ENCODE measurements at places on chromosomes 12 and 14.

GRCh38 chr14:81396113-81396512 is 4.0 kb downstream of the STON2 start:
- no peak for DNase-seq

DNA sequence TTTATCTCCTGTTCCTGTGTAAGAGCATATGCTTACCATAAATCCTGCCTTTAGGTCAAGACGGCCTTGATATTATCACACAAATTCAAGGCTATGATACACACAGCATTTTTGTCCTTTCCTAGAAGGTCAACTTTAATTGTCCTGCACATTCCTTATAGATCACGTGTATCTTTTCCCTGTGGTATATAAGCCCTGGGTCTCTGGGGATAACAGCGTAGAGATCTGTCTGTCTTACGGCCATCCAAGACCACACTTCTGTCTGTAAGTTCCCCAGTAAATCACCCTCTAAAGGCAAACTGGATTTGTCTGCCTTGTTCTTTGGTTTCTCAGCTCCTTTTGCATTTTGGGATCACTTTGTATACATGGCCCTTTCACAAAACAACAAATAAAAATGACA is 69.5 kb upstream of the TCL1B start:
- DNase-seq, result no peak

DNA sequence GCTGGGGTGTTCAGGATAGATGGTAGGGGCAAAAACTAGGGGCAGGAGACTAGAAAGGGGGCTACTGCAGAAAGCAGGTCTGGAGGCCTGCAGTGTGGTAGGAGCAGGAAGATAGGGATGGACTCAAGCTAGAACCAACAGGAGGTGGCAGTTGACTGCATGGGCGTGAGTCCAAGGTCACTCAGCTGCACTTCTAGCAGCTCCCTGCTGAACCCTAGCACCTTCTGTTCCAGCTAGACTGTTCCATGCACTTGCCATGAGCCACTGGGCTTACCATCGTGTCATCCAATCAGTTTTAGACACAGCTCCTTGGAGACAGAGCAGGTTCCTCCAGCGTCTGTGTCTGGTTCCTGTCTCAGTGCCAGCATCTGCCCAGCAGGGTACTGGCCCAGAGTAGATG is 11.3 kb upstream of the KRT8 start:
- no peak for DNase-seq

- no peak for DNase-seq
Measured at GRCh38 chr12:70389678-70390077, 23.6 kb downstream of the KCNMB4 start.

DNA sequence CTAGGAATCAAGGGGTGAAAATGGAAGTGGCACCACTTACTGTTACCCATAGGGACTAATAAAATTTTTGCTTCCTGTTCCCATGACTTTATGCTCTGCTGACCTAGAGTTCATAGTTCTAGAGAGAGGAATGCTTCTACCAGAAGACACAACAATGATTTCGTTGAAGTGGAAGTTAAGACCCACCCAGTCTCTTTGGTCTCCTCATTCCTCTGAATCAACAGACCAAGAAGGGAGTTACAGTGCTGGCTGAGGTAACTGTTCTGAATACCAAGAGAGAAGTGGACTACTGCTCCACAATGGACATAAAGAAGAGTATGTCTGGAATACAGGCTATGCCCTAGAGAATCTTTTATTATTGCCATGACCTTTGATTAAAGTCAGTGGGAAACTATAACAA is 23.5 kb upstream of the DYRK2 start:
- DNase-seq, result no peak

DNA sequence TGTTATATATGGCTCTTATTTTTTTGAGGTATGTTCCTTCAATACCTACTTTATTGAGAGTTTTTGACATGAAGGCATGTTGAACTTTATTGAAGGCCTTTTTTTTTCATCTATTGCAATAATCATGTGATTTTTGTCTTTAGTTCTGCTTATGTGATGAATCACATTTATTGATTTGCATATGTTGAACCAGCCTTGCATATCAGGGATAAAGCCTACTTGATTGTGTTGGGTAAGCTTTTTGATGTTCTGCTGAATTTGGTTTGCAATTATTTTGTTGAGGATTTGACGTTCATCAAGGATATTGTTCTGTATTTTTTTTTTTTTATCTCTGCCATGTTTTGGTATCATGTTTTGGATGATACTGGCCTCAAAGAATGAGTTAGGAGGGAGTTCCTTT is 15.2 kb upstream of the ART4 start:
- no peak for DNase-seq

GRCh38 chr14:96445844-96446710 is 54.1 kb downstream of the AK7 start:
- DNase-seq, result no peak

- no peak for DNase-seq
Measured at GRCh38 chr12:15033641-15034040, 60.8 kb downstream of the PDE6H start.

- DNase-seq, result no peak
Measured at GRCh38 chr12:69094606-69095216, 144.7 kb upstream of the CPSF6 start.

- DNase-seq, result no peak
Measured at GRCh38 chr12:16072678-16073077, 161.5 kb downstream of the DERA start.

- DNase-seq, result no peak
Measured at GRCh38 chr12:65881965-65882413, 57.7 kb downstream of the HMGA2 start.

DNA sequence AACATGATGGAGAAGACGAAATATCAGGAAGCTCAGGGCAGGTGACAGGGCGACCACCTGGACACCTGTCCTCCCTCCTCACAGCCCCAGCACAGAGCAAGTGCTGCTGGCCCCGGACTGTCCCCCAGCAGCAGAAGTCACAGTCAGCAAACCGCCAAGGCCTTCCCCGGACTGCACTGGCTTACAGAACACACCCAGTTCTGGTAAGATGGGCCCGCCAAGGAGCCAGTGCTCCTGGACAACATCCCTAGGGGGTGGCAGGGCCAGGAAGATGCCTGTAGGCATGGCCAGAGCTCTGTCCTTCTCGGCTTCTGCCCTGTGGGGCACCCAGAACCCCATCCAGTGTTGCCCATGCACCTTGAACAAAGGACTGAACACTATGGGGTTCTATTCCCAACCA is 77.9 kb downstream of the BCL11B start:
- DNase-seq, result no peak

DNA sequence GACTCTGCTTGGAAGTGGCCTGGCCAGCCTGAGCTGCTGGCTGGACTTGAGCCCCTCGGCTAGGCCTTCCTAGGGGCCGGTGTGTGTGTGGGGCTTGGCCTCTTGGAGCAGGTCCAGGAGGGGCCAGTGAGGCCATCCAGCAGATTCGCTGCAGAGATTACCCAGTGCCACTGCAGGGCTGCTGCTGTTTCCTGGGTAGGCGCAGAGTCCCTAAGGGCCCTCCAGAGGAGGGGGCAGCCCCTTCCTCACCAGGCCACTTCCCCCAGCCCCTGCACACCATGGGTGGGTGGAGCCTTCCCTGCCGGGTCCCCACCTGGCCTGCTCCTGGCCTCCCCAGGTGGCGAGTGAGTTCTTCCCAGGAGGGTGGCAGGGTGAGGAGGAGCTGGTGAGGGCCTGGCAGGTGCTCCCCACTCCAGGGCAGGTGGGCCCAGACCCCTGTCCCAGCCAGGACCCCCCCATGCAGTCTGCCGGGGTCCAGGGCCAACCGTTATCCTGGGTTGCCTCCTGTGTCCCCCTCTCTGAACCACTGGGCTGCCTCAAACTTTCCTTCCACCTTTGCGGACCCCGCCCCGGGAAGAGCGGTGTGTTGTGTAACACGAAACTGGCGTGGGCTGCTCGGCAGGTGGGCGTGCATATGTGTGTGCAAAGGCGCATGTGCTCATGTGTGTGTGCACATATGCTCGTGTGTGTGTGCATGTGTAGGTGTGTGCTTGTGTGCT is 25.1 kb downstream of the ASPG start:
- DNase-seq, result no peak

DNA sequence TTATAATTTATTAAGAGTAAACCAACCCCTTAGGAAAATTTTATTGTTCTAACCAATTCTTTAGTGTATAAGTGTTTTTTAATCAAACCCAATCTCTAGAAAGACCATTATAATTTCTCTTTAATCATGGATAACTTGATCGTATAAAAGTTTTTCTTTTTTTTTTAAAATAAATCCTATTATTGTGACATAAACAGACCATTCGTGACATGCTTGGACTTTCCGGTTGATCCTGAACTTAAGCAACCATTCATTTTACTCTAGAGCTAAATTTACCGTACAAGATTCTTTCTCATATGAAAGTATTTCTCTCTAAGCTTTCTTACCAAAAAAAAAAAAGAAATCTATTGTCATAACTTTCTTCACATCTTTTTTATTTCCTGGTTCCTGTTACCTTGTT is 32.6 kb upstream of the SLC38A4 start:
- no peak for DNase-seq

GRCh38 chr12:49943625-49943960 is 6.9 kb upstream of the AQP2 start:
- no peak for DNase-seq

- no peak for DNase-seq
Measured at GRCh38 chr14:61585598-61586543, 109.4 kb upstream of the HIF1A start.

- DNase-seq, result no peak
Measured at GRCh38 chr12:46773586-46774321, 52.0 kb downstream of the SLC38A4 start.

GRCh38 chr12:31000751-31001150 is 72.9 kb upstream of the DDX11 start:
- no peak for DNase-seq

DNA sequence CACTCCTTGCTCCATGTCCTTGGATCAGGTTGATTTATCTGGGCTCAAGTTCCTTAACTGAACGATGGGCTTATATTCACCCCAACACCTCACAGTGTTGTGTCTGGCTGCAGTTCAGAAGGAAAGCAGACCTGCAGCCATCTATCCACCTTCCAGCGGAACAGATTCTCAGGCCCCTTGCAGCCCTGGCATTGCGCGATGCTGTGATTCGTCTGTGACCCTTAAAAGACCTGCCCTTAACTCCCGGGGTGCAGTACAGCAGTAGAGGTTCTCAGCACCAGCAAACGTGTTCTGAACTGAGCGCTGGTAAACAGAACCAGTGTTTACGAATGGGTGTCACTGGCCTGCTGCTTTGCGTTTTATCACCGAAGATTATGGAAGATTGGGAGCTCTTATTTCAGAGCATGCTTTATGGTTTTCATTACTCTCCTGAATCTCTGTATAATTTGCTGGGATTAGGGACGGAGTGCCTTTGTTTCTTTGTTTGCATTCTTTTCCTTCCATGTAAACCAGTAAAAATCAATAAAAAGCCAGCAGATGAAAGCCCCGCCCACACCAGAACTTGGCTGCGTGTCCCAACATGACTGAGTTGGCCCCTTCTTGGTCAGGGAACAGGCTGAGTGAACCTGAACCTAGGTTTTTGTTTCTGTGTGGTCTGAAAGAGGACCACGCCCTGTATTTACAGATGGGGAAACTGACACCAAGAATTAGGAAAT is 286.7 kb upstream of the CRY1 start:
- DNase-seq, result no peak

DNA sequence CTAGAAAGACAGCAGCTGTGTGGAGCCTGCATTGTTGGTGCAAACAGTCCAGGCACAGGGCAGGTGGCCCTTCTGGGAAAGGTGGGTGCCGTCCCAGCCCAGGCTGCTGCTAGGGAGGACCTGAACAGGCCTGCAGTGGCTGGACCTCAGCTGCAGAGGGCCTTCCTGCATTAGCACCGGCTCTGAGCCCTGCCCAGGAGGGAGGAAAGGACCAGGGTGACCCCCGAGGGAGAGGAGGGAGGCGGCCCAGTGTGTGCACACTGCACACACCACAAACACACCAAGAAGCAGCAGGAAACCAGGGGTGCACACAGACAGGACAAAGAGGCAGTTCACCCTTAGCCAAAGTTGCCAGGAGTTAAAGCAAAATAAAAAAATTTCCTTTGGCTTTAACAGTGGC is 8.0 kb upstream of the PGAM5 start:
- DNase-seq, result no peak

GRCh38 chr12:112738531-112738930 is 53.0 kb upstream of the RPH3A start:
- DNase-seq, result no peak

DNA sequence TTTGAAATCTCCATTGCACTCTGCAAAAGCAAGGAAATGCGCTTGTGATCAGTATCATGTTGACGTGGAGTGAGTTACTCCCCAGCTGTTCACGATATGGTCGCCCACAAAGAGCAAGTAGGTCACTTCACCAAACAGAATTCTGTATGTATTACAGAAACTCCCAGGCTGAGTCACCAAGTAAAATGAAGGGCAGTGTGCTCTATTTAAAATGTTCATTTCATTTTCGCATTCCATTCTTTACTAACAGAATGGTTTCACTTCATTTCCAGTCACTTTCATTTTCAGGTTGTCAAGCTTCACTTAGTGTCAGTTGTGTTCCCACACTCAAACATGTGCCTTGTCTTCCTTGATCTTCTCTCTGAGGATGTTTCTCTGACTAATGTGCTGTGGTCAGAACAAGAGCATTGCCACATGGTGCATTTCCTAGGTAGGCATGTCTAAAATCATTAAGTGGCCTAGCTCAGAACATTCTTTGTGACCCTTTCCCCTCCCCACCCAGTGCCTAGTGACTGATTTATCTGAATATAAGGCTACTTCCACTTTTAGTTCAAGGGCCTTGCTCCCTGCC is 391.2 kb downstream of the RAD51B start:
- peak; percentile 56 for DNase-seq

GRCh38 chr12:41497409-41497808 is 309.3 kb downstream of the PDZRN4 start:
- DNase-seq, result no peak
